Glutamatergic neuron (in vitro differentiated cells): ENCODE measurements at places on chromosomes 2 and 18. TPM values are rescaled to one million over a fixed set of nuclear protein-coding genes. Genes with fewer than 3 reads are reported as not detected.

ICA1L gene
- 12.0 TPM for total RNA-seq

CTNNA2 gene
- 76.2 TPM for total RNA-seq

CRYGD gene
- 0.76 TPM for total RNA-seq

ATP8B1 gene
- 0.07 TPM for total RNA-seq

CCNYL1 gene
- total RNA-seq, result 18.0 TPM

- H3K36me3 ChIP-seq, result no peaks in the 10 kb centered on the region
- no peaks in the 10 kb centered on the region for H3K4me1 ChIP-seq
- no peak overlapping the region for H3K27ac ChIP-seq
Measured at GRCh38 chr18:35024965-35025364, 16.2 kb upstream of the MAPRE2 start.

- no peak for DNase-seq
- H3K36me3 ChIP-seq, result no peaks in the 10 kb centered on the region
- no peak overlapping the region for H3K4me3 ChIP-seq
- H3K27me3 ChIP-seq, result no peaks in the 10 kb centered on the region
- no peak overlapping the region for H3K27ac ChIP-seq
Measured at GRCh38 chr2:108345951-108346350, 31.8 kb upstream of the SULT1C4 start.

GRCh38 chr18:12234451-12235190, 19.5 kb upstream of the CIDEA start:
- H3K4me3 ChIP-seq, result no peak overlapping the region
- peaks cover 8% of the 10 kb centered on the region for H3K27me3 ChIP-seq
- DNase-seq, result no peak

- no peak overlapping the region for H3K4me3 ChIP-seq
- no peak for DNase-seq
- H3K27me3 ChIP-seq, result peaks cover 3% of the 10 kb centered on the region
- H3K27ac ChIP-seq, result peak overlapping the region; percentile 65
- H3K36me3 ChIP-seq, result no peaks in the 10 kb centered on the region
Measured at GRCh38 chr2:47186351-47186750, 31.2 kb upstream of the STPG4 start.

DNA sequence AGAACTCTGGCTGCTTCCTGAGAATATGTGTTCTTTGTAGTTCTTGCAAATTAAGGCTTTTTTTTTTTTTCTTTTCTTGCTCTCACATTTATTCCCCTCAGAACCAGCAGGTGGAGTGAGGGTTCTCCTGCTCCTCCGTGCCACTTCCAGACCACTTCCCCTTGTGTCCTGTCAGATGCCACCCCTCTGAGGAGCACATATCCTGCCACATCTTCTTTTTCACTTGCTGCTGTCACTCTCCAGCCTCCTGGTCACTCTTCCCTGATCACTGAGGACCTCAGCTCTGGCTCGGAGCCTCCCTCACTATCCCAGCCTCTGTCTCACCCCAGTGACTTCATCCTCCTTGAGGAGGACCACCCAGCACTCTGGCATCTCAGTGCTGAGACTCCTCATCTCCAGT, 100.5 kb downstream of the TACR1 start:
- H3K27me3 ChIP-seq, result no peaks in the 10 kb centered on the region
- peak overlapping the region; percentile 14 for H3K27ac ChIP-seq
- H3K4me3 ChIP-seq, result no peak overlapping the region

DNA sequence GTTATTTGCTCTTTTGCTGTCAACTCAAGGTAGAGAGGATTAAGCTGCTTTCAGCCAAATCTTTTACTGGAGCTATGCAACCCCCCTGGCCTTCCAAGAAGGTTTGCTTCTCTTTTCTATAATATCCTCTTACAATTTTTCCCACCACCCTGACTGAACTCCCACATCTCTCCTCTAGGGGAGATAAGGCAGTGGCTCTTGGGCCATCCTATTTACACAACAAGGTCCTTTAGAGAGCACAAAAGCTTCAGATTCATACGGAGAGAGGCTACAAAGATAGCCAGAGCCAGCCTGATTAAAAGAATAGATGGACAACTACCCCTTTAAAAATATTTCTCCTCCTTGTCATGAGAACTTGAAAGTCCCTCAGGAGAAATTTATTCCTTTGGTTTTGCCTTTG, 95.7 kb downstream of the TPGS2 start:
- H3K27me3 ChIP-seq, result peaks cover 6% of the 10 kb centered on the region
- H3K27ac ChIP-seq, result no peak overlapping the region
- H3K4me1 ChIP-seq, result no peaks in the 10 kb centered on the region
- no peak for DNase-seq

- no peak for DNase-seq
- no peaks in the 10 kb centered on the region for H3K4me1 ChIP-seq
- H3K36me3 ChIP-seq, result no peaks in the 10 kb centered on the region
- H3K27me3 ChIP-seq, result no peaks in the 10 kb centered on the region
- H3K4me3 ChIP-seq, result no peak overlapping the region
Measured at GRCh38 chr18:31079973-31080372, 22.2 kb downstream of the DSC2 start.

- H3K4me3 ChIP-seq, result no peak overlapping the region
- no peaks in the 10 kb centered on the region for H3K36me3 ChIP-seq
- H3K4me1 ChIP-seq, result peaks cover 7% of the 10 kb centered on the region
- H3K27ac ChIP-seq, result no peak overlapping the region
- peaks cover 3% of the 10 kb centered on the region for H3K27me3 ChIP-seq
- no peak for DNase-seq
Measured at GRCh38 chr2:181371195-181371594, 86.0 kb upstream of the ITGA4 start.

GRCh38 chr2:127437781-127438726, 19.8 kb downstream of the PROC start:
- H3K27me3 ChIP-seq, result no peaks in the 10 kb centered on the region
- no peak for DNase-seq
- H3K4me3 ChIP-seq, result no peak overlapping the region
- H3K4me1 ChIP-seq, result peaks cover 6% of the 10 kb centered on the region
- H3K27ac ChIP-seq, result no peak overlapping the region
- peaks cover 7% of the 10 kb centered on the region for H3K36me3 ChIP-seq

GRCh38 chr2:86482034-86482433, 40.9 kb downstream of the KDM3A start:
- no peak for DNase-seq
- H3K4me1 ChIP-seq, result no peaks in the 10 kb centered on the region
- H3K36me3 ChIP-seq, result peaks cover 5% of the 10 kb centered on the region
- H3K4me3 ChIP-seq, result no peak overlapping the region
- no peak overlapping the region for H3K27ac ChIP-seq

- peaks cover 6% of the 10 kb centered on the region for H3K4me1 ChIP-seq
- no peak overlapping the region for H3K4me3 ChIP-seq
- no peak for DNase-seq
- H3K36me3 ChIP-seq, result no peaks in the 10 kb centered on the region
- peaks cover 2% of the 10 kb centered on the region for H3K27me3 ChIP-seq
Measured at GRCh38 chr2:144582651-144583380, 62.9 kb upstream of the ZEB2 start.

- DNase-seq, result peak; percentile 55
- peak within 1 kb of the TSS; percentile 93 for H3K4me3 ChIP-seq
- H3K4me1 ChIP-seq, result peaks cover 12% of the 10 kb centered on the region
- H3K36me3 ChIP-seq, result no peaks in the 10 kb centered on the region
- peaks cover 3% of the 10 kb centered on the region for H3K27me3 ChIP-seq
Measured at GRCh38 chr2:48530033-48530811, at the start of gene STON1. Gene STON1, plus strand, starts transcription at chr2:48530154. Its CDS starts 50,480 bp downstream, at chr2:48580634.

DNA sequence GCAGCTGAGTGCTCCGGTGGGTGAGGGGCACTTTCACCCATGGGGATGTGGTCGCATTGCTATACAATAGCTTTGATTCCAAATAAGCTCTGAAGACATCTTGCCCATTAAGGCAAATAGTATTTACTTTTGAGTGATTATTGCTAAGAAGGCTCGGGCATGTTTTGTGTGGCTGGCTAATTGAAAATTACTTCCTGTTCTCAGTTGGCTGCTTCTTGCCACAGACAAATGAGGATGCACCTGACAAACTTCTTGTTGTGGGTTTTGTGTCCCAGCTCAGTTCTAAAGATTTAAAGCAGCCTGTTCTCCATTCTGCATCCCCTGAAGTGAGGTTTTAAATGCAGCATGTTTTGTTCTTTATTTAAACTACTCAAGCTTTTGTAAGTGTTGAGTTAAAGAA, 88.3 kb downstream of the KCNS3 start:
- peaks cover 4% of the 10 kb centered on the region for H3K4me1 ChIP-seq
- H3K27ac ChIP-seq, result no peak overlapping the region
- no peak overlapping the region for H3K4me3 ChIP-seq
- H3K36me3 ChIP-seq, result no peaks in the 10 kb centered on the region
- peaks cover 2% of the 10 kb centered on the region for H3K27me3 ChIP-seq

DNA sequence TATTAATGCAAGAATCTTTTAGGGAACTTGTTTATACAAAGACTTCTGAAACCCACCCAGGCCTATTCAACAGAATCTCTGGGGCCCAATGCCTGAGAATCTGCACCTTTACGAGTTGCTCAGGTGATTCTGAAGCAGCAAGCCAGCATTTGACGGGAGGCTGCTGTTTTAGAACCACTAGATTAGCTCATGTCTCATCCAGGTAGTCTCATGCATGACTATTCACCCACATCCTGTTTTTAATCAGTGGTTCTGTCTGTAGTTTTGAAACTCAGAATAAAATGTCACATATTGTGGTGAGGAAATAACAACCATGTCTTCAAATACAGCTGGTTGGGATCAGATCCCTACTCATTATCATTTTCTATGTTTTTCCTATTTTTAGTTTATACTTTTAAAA, 39.5 kb downstream of the CYTIP start:
- H3K27ac ChIP-seq, result no peak overlapping the region
- no peak overlapping the region for H3K4me3 ChIP-seq
- no peaks in the 10 kb centered on the region for H3K27me3 ChIP-seq
- no peak for DNase-seq
- no peaks in the 10 kb centered on the region for H3K4me1 ChIP-seq

DNA sequence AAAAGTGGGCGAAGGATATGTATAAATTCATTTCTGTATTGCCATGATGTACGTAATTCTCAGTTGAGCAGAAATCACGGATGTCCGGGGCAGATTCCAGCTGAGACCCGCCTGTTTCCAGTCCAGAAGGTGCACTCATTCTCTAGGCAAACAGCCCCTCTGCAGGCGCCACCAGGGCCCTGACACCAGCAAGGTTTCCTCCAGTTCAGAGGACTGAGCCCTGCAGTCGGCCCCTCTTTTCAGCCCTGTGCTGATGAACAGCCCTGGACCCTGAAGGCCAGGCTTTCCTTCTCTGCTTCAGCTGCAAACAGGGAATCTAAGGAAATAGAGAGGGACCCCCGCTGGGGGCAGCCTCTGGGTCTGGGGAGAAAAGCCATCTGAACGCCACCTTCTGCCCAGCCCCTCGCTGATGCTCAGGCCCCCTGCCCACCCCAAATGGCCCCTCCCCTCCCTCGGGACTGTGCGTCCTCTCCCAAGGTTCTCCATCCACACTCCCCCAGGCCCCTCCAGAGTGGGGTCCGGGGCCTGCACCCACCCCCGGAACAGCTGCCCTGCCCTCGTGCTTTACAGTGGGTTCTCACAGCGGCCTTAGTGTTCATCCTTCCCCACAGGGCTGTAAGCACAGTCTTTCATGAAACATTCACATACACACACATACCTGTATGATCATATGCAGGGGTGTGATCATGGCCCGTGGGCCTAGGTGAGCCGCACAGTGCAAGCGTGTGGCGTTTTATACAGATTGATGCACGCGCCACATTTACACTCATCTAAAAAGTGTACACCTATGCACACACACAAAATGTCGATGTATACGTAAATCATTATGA, 12.1 kb downstream of the COPS9 start:
- H3K36me3 ChIP-seq, result peaks cover 22% of the 10 kb centered on the region
- no peak for DNase-seq
- no peak overlapping the region for H3K27ac ChIP-seq

DNA sequence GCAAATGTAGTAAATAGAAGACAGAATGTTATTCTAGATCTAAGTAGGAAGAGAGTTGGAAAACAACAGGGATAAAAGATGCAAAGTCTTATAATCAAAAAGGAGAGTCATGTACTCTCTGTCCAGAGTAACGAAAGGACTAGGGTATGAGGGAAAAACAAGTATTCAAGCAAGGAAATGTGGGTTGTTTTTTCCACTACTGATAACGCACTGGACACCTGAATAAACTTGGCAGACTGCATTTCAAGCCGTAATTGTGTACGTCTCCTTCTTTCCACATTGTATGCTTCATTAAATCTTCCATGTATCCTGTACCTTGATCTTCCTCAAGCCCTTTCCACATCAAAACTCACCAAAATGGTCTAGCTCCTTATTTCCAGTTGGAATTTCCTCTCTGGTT, 420.6 kb downstream of the ZEB2 start:
- no peak for DNase-seq
- no peak overlapping the region for H3K4me3 ChIP-seq
- peaks cover 4% of the 10 kb centered on the region for H3K36me3 ChIP-seq
- no peak overlapping the region for H3K27ac ChIP-seq

DNA sequence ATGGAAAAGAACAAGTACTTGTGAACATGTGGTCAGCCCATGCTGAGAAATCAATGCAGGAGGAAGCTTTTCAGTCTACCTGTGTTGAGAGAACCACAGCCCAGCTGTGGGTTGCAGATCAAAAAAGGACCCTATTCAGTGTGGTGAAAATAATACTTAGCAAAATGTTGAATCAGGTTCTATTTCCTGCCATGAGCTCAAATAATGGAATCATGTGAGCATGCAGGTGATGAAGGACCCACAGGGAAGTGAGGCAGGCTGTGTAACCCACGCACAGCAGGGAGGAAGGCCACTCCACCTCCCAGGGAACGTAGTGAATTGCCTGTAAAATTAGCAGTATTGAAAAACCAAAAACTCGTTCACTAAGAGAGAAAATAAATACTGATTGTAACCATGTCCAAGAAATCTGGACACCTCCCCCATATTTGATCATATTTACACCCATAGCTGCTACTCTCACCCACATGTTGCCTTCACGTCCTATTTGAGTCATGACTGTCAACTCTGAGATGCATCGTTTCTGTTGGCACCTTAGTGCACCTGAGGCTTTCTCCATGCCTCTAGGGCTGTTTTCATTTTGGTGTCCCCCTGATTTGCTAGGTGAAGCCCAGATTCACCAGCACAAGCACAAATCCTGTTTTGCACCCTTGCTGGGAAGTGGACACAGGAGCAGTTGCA, 20.5 kb upstream of the BCL2L11 start:
- H3K4me3 ChIP-seq, result no peak overlapping the region
- no peak for DNase-seq
- no peaks in the 10 kb centered on the region for H3K4me1 ChIP-seq
- H3K27me3 ChIP-seq, result no peaks in the 10 kb centered on the region

DNA sequence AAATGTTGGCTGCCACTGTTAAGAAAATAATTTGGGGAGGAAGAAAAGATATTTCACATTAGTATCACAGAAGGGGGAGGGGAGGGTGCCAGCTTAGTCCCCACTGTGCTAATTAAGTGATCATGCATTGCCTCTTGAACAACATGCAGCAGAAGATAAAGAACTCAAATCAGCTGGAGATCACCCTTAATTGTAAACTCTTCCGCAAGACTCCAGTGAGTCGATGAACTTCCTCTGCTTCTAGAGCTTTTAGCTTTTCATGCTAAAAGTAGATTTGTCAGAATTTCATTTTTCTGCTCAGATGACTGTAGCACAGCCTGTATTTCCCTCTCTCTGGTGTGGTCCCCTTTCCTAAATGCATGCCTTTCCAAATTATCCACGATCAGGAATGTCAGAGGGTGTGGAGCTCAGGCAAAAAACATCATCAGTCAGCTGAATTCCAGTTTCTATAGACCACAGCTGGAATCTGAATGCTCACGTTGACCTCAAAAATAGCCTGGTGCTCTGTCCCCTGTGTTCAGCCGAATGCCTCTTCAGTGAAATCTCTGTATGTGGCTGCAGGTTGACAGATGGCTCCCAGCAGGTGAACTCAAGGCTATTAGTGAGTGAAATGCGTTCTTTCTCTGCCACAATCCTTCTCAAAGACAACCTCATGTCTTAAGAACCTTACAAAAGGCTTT, 156.8 kb upstream of the UNC80 start:
- DNase-seq, result peak; percentile 23
- peaks cover 28% of the 10 kb centered on the region for H3K4me1 ChIP-seq
- no peaks in the 10 kb centered on the region for H3K36me3 ChIP-seq
- H3K4me3 ChIP-seq, result peak overlapping the region; percentile 86
- H3K27me3 ChIP-seq, result peaks cover 6% of the 10 kb centered on the region
